ENCODE measurements at places on chromosomes 6 and 20. TPM values are rescaled to one million over a fixed set of nuclear protein-coding genes. Genes with fewer than 3 reads are reported as not detected.
A peak's percentile ranks its signal among the peaks of the same experiment; 100 is the strongest.

The HINT3 gene
- 9.1 TPM for total RNA-seq

DNA sequence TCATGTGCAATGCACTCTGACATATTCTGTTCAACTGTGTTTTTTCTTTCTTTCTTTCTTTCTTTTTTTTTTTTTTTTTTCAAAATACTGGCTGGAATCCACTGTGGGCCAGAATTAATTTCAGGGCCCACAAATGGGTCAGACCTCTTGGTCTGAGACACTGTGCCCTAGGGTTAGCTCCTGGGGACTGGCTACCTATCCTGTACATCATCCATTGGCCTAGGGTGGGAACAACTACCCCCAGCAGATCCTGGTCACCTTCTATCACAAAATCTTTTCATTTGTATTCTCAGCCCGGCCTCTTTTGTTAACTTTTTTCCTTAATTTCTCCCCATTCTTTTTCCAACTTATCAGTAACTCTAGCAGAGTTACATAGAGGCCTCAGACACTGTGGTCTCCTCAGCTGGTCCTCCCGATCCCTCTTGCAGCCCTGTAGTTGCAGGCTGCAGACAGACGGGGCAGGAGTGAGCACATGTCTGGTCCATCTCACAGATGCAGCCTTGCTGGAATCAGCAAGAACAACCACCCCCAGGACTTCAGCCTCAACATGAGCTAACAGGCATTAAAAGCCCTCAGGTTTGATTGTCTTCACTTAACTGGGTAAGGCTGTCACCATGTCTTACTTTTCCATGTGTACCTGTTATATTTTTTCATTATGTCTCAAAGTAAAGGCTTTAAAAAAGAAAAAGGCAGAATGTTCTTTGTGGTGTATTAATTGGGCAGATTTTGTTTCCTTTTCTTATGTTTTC is 41.3 kb downstream of the TXLNB start:
- DNase-seq: peak; percentile 56

GRCh38 chr6:33909737-33910136 is 105.9 kb upstream of the MLN start:
- no peak for DNase-seq

The SLC35D3 gene
- total RNA-seq: not detected

The ARFGEF3 gene
- total RNA-seq: 0.18 TPM

The TAGAP gene
- total RNA-seq: 0.45 TPM

Measured in left lobe of liver (tissue), 2 donors.